ENCODE measurements at places on chromosomes 1 and 21.

GRCh38 chr1:12454406-12455391 is 163.3 kb downstream of the DHRS3 start:
- DNase-seq: no peak

DNA sequence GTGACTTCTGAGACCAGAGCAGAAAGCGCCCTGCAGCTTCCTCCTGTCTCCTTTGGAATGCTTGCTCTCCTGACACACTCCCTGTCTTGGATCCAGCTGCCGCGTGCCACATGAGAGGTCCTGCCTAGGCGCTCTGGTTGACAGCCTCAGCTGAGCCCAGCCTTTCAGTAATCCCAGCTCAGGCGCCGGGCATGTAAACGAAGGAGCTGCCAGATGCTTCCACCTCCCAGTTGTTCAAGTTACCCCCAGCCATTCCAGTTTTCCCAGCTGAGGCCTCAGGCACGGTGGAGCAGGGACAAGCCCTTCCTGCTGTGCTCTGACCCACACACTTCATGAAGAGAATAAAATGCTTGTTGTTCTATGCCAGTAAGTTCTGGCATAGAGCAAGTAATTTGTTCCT is 14.3 kb upstream of the CD34 start:
- DNase-seq: peak; percentile 26

DNA sequence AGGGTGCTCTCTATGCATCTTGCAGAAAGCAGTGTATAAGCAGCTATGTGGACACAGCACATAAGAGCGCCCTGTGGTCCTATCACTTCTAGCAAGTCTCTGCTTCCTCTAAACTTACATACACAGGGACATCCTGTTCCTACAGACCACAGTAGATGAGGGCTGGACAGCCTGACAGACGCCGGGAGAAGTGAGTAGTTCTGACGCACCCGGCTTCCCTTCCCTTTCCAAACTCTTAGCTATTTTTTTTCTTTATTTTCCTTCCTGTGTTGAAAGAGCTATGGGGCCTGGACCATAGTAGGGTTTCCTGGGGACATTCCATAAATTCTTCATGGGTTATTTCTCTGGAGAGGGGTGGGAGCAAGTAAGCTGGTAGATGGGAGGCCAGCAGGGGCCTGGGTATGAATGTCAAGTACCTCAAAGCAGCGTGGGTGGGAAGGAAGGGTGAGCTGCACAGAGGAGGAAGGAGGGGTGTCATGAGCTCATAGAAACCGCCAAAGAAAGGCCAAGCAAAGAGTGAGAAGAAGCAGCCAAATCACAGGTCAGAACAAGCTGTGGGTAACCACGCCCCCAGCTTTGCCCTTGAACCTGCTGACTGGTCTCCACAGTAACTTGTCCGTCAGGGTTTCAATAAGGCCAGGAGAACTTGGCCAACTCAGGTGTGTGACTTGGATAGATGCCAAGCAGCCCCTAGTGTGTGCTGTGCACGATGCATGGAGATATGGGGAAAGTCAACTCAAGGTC is 36.6 kb downstream of the PLXNA2 start:
- DNase-seq: peak; percentile 76

DNA sequence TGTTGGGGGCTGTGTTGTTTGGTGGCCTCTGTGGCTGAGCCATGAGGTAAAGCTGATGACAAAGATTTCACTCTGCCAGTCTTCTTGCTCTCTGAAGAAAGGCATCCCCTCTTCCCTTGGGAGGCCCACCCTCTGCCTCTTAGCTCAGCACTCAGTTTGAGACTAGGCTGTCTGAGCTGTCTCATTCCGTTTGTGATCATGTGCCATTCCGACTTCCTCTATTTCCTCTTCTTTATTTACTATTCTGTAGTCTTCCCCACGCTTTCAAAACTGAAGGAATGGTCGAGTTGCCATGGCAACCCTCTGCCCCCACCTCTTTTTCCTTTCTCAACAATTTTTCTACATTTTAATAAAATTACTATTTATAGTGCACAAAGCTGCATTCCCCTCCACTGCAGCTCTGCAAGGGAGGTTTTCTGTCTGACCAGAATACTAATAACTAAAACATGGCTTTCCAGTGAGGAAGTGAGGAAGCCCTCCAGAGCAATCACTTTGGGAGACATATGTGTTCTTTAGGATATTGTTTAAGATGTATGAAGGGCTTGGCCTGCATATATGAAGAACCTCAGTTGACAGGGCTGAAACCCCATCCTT is 30.8 kb downstream of the KCNA3 start:
- no peak for DNase-seq

DNA sequence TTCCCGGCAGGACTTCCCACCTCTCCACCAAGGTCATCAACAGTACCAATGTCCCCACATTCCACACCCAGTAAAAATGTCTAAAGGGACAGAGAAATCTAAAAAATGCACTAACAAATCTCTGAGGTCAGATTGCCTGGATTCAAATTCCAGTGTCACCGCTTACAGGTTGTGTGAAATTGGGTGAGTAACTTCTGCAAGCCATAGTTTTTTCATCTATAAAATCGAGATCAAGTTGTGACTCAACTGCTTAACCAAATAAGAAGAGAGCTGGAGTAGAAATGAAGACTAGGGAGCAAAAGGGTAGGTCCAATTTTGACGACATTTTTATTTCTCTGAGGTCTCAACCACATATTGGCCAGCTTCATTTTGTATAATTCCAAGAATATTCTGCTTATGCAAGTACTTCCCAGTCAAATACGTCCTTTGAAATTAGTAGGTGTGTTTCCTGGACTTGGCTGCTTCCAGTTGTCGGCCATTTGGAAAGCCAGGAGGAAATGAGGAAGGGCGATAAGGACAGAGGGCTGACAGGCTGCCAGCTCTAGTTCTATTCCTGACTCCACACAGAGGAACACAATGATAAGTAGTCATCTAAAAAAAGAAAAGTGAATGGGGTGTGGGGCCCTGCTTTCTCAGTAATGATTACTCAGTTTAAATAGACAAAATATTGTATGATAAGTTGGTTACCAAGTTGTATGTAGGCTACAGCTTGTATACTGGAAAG is 57.7 kb upstream of the ZC3H11B start:
- DNase-seq: no peak

DNA sequence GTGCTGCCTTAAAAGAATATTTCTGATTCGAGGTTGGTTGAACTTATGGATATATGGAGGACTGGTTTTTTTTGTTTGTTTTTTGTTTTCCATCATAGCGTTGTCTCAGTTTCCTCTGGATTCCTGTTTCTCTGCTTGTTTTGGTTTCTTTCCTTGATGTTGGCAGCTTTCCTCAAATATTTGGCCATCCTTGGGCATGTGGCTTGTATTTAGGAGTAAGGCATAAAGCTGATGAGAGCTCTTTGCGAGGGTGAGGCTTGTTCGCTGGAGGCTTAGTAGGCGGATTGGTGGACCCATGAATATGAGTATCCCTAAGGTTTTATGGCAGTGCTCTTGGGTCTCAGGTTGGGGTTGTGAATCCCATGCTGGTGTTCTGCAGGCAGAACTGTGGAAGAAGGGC is 22.9 kb downstream of the DYRK1A start:
- DNase-seq: no peak
